RPMI7951 (cell line): ENCODE measurements at places on chromosomes 11 and 22.

DNA sequence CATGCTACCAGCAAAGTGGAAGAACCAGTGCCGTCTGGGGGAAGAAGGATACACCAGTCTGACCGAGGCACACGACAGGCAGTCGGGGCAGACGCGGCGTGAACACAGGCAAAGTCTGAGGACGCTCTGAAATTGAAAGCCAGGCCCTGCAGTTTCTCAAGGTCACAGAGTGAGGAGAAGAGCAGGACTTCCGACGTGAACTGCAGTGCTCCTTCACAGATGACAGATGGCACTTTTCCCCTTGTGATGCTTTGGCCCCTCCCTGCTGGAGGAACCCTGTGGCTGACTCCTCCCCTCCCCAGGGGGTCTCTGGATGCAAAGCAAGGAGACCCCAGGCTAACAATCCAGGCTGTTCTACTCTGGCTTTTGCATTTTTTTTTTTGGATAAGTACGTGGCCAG lies 19.6 kb upstream of the JAM3 start:
- DNase-seq: no peak

GRCh38 chr11:110295531-110296225 lies 736 bp downstream of the RDX start:
- DNase-seq: peak; percentile 58

GRCh38 chr11:120554766-120555432 lies 43.4 kb downstream of the GRIK4 start:
- peak; percentile 27 for DNase-seq

DNA sequence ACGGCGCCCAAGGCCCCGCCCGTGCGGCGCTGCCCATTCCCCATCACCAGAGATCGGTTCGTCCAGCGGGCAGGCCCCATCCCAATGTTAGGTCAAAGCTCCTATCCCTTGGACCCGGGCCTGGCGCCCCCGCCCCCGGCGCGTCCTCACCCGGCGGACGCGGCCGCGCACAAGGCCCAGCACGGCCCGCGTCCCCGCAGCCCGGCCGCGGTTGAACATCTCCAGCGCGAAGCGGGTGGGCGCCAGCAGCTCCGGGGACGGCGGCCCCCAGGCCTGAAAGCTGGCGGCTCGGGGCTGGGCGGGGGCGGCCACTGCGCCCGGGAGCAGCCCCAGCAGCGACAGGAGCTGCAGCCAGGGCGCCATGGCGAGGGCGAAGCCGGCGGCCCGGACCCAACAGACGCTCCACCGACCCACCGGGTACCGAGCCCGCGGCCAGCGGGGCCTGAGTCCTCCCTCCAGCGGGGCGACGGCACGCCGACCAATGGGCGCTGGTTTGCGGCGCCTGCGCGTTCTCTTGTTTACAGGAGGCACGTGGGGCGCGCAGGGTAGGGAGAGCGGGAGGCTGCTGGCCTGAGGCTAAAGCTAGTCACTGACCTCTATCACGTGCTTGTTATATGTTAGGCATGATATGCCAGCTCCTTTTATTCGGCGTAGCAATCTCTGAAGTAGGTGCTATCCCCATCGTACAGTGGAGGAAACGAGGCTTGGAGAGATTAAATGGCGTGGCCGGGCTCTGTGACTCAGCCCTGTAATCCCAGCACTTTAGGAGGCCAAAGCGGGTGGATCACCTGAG lies at the start of gene CTSF:
Gene CTSF (minus strand): TSS at position 483 of the 793 bp plus-strand sequence. CDS start 120 bp downstream, at position 363.
- peak; percentile 82 for DNase-seq

DNA sequence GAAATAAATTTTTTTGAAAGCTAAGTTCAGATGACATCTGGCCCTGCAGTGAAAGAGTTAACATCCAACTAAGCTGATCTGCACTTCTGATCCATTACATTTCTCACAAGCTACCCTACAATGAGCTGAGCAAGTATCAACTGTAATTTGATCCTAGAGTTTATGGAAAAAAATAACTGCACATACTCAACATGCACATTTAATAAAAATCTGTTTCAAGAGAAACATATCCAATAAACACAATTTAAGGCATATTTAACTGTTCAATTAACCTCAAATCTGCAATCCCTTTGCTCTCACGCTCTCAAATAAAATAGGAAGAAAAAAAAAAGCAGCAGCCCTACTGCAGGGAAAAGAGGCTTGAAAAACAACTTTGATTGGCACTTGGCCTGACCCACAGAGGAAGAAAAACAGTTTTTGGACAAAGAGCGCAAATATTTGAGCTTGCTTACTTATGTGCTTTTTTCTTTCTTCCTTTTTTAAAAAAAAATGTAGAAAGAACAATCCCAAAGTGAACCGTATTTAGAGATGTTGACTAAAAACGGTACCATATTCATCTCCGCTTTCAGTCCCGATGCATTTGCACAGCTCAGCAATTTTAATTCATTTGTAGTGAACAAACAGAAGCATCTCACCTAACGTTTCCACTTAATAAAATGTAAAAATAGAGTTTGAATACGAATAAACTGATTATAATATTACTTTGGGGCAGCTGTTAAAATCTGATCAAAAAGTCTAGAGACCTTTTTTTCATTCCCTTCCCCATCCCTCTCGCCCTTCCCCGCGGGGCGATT lies 1.6 kb downstream of the SESN3 start:
- no peak for DNase-seq

- no peak for DNase-seq
Measured at GRCh38 chr11:14702760-14703159, 59.2 kb downstream of the PDE3B start.
